Stimulated activated CD4-positive, alpha-beta T cell treated with anti-CD3 and anti-CD28 coated beads, Interleukin-4, amount 100 ng/mL, for 4 hours (primary cell): ENCODE measurements at places on chromosomes 4 and X.
A peak's percentile ranks its signal among the peaks of the same experiment; 100 is the strongest.

DNA sequence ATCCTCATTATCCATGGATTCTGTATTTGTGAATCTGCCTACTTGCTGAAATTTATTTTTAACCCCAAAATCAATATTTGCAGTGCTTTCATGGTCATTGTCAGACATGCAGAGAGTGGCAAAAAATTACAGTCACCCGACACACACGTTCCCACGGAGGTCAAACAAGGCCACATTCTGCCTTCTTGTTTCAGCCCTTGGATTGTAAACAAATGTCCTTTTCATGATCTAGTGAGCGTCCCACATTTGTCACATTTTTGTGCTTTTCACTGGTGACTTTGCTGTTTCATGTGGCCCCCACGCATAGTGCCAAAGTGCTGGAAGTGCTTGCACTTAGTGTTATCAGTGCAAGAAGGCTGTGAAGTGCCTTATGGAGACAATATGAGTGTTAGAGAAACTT lies 45.0 kb downstream of the SOD3 start:
- DNase-seq, result no peak

GRCh38 chrX:1249101-1249887 lies 19.3 kb upstream of the CSF2RA start:
- peak; percentile 38 for DNase-seq

- no peak for DNase-seq
These were observed 11.0 kb downstream of the LHFPL1 start for GRCh38 chrX:112668476-112669409.

- no peak for DNase-seq
These were observed 34.4 kb downstream of the RWDD4 start for GRCh38 chr4:183624548-183624947.

- DNase-seq, result no peak
These were observed 21.5 kb downstream of the NELFA start for GRCh38 chr4:1987296-1987695.

DNA sequence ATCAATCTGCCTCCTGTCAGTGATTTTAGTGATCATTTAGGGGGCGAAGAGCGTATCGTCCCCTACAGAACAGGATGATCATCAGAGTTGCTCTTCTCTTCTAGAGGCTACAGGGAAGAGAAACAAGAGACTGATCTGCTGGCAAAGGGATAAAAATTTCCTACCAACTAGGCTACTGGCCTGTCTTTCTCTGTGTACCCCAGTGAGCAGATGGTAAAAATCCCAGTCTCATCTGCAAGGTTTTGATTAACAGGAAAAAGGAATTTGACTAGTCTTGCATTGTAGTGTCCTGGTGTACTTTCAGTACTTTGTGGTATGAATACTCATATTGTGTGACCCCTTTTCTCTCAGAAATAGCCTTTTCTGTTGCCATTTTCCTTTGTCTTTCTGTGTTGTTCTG lies 21.8 kb upstream of the AADAT start:
- DNase-seq, result no peak

DNA sequence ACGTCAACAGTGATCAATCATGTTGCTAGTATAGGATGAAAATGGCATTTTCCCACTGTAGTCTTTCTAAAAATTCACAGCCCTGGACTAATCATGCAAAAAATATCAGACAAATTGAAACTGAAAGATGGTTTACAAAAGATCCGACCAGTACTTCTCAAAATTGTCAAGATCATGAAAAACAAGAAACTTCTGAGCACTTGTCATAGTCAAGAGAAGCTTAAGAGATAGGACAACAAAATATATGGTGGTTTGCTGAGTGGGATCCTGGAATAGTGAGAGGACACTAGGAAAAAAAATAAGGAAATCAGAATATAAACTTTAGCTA lies 101.1 kb downstream of the NAA11 start:
- DNase-seq, result no peak

DNA sequence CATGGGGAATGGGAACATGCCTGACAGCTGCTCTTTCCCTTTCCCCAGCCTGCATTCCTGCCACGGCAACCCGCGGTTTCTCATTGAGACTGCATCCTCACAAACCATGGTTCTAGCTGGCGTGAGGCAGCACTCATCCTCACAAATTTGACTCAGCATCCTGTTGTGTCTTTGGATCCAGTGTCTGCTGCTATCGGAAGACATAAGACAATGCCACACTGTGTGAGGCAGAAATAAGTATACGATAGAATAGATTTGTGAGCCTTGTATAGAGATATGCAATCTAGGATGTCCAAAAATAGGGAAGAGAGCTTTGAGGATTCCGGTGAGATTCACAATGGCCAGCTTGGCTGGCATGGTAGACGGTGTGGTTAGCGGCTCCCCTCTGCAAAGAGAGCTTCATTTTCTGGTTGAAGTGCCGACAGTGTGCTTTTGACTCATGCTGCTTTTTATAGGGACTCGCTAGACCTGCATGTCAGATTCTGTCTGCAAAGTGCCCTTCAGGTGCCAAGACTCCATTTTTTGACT lies 161.3 kb upstream of the PSAPL1 start:
- DNase-seq, result no peak

- DNase-seq, result no peak
These were observed 32.5 kb downstream of the FAM53A start for GRCh38 chr4:1651609-1652008.

GRCh38 chr4:84263415-84263814 lies 235.7 kb downstream of the NKX6-1 start:
- DNase-seq, result no peak

- DNase-seq, result no peak
These were observed 315.4 kb downstream of the PPP3CA start for GRCh38 chr4:101031971-101032370.

DNA sequence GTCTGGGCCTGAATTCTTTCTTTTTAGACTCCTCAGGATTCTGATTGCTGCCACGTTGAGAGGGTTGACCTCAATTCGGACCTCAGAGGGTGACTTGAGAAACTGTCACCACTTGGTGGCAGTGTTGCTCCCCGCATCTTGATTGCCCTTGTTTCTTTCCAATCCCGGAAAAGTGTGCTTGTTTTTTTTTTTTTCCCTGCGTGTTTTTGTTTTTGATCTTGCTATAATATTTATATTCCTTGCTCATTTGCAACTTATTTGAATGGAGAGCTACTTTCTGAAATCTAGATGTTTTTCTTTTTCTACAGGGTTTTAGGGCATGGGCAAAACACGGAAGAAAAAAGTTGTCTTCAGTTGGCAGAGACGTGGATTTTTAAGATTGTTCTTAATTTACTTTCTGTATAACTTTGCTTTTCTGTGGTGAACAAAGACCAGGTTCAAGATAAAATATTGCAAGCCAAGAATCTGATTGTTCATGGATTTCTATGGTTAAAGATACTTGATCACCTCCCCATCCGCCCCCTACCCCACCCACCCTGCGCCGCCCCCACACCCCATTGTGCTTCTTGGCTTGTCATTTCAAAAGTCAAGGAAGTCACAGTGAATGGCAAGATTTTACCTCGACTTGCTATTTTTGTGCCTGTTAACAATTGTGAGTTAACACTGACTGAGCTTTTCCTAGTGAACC lies 102.0 kb downstream of the PTTG2 start:
- peak; percentile 56 for DNase-seq
